Articular chondrocyte of knee joint (primary cell): ENCODE measurements at places on chromosomes 5 and 9. TPM values are rescaled to one million over a fixed set of nuclear protein-coding genes. Genes with fewer than 3 reads are reported as not detected.

IFT74 gene
- 20.3 and 26.1 TPM in 2 replicates for total RNA-seq

CTXN3 gene
- total RNA-seq: 0.11 TPM in 1 of 2 replicates, not detected in the other

FSD1L gene
- 6.9 and 8.6 TPM in 2 replicates for total RNA-seq

AQP7 gene
- 0.13 and 0.43 TPM in 2 replicates for total RNA-seq

ANXA2R gene
- total RNA-seq: 4.4 and 5.2 TPM in 2 replicates

SCGB3A2 gene
- total RNA-seq: not detected in 2 replicates

PCDHB10 gene
- 2.2 and 2.5 TPM in 2 replicates for total RNA-seq

KCNV2 gene
- not detected in 2 replicates for total RNA-seq

ZNF454 gene
- 2.5 and 3.0 TPM in 2 replicates for total RNA-seq

SEMA5A gene
- 19.6 and 38.5 TPM in 2 replicates for total RNA-seq

ANKRD18A gene
- total RNA-seq: not detected in 2 replicates

KIAA0825 gene
- total RNA-seq: 10.1 and 13.9 TPM in 2 replicates

SPATA9 gene
- 0.11 and 1.7 TPM in 2 replicates for total RNA-seq
